Thyroid gland (tissue), 4 donors: ENCODE measurements at places on chromosomes 4 and X. TPM values are rescaled to one million over a fixed set of nuclear protein-coding genes. Genes with fewer than 3 reads are reported as not detected.

GRCh38 chrX:41630091-41630490, 58.7 kb upstream of the GPR34 start:
- H3K4me3 ChIP-seq, result no peak overlapping the region
- H3K27me3 ChIP-seq, result no peaks in the 10 kb centered on the region
- H3K27ac ChIP-seq, result no peak overlapping the region
- no peak for DNase-seq
- H3K4me1 ChIP-seq, result no peaks in the 10 kb centered on the region

DNA sequence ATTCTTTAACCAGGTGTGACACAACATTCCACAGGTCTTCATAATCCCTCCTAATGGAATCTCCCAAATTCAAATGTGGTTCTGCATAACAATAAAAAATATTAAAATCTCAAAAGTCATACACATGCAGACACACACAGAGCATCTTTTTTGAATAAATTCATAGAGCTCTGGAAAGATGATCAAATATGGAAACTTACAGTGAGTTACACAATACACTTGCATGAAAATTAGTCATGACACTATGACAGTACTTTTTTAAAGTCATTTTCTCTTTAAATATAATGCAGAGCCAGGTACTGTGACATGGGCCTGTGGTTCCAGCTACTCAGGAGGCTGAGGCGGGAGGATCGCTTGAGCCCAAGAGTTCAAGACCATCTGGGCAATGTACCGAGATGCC, 38.9 kb downstream of the DDX60L start:
- H3K27ac ChIP-seq, result no peak overlapping the region
- H3K4me1 ChIP-seq, result no peaks in the 10 kb centered on the region
- no peak for DNase-seq
- no peaks in the 10 kb centered on the region for H3K36me3 ChIP-seq
- H3K27me3 ChIP-seq, result no peaks in the 10 kb centered on the region
- H3K4me3 ChIP-seq, result no peak overlapping the region

GRCh38 chrX:150766351-150767044, 73.3 kb downstream of the MTMR1 start:
- peaks cover 5% of the 10 kb centered on the region for H3K4me1 ChIP-seq
- H3K4me3 ChIP-seq, result no peak overlapping the region
- no peak for DNase-seq
- H3K27ac ChIP-seq, result no peak overlapping the region
- no peaks in the 10 kb centered on the region for H3K36me3 ChIP-seq
- no peaks in the 10 kb centered on the region for H3K27me3 ChIP-seq

DNA sequence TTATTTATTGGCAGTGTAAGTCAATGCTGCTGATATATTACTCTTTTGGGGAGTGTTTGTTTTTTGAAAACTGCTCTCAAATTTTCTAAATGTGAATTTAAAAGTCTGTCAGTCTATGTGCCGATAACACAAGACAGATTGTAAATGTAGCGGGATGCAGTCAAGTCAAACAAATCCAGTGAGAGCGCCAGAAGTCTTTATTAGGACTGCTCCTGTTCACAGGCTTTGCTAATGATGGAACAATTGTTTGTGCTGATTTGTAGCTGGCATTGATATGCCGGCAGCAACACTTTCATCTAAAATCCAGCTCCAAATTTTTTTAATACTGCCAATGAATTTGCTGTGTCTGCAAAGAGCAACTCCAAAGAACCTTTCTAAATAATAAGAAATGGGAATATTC, 78.7 kb upstream of the TET2 start:
- H3K27me3 ChIP-seq, result no peaks in the 10 kb centered on the region
- no peaks in the 10 kb centered on the region for H3K36me3 ChIP-seq
- no peak overlapping the region for H3K4me3 ChIP-seq
- DNase-seq, result no peak
- H3K4me1 ChIP-seq, result no peaks in the 10 kb centered on the region
- no peak overlapping the region for H3K27ac ChIP-seq

DNA sequence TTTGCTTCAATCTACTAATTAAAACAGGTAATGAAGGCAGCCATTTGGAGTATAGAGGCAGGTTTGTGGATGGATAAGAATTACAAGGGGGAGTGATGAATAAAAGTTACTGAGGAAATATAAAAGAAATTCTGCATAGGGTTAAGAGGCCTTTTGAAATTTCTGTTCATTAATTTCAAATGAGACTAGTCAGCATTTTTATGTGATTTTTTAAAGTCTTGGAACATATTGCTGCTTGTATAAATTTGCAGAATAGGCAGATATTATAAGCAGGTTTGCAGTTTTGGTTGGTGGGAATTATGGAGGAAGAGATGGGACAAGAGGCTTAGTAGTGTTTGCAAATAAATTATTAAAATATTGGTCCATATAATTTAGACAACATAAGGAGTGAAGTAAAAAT, 750.4 kb upstream of the AGA start:
- H3K4me3 ChIP-seq, result no peak overlapping the region
- DNase-seq, result no peak
- no peaks in the 10 kb centered on the region for H3K36me3 ChIP-seq
- H3K27me3 ChIP-seq, result no peaks in the 10 kb centered on the region
- H3K27ac ChIP-seq, result no peak overlapping the region

DNA sequence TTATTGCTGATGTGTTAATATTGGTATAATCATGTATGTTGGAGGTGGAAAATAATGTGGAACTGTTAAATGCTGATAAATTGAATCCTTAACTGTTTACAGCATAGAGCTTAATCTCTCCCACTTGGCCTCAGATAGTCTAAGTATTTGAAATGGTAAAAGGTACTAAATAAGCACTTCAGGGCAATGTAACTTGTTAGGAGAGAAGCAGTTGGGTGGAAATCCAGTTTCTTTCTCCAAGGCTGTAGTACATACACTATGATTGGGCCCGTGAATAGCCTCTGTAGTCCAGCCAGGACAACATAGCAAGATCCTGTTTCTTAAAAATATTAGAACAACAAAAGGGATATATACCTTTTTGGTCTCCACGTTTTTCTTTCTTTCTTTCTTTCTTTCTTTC, 39.7 kb downstream of the NUDT9 start:
- peaks cover 12% of the 10 kb centered on the region for H3K36me3 ChIP-seq
- DNase-seq, result no peak
- no peaks in the 10 kb centered on the region for H3K27me3 ChIP-seq
- no peak overlapping the region for H3K27ac ChIP-seq
- no peak overlapping the region for H3K4me3 ChIP-seq
- no peaks in the 10 kb centered on the region for H3K4me1 ChIP-seq

GRCh38 chrX:14173873-14174272, 144.2 kb upstream of the GEMIN8 start:
- DNase-seq, result no peak
- no peak overlapping the region for H3K27ac ChIP-seq
- no peaks in the 10 kb centered on the region for H3K4me1 ChIP-seq
- no peaks in the 10 kb centered on the region for H3K27me3 ChIP-seq
- no peaks in the 10 kb centered on the region for H3K36me3 ChIP-seq

DNA sequence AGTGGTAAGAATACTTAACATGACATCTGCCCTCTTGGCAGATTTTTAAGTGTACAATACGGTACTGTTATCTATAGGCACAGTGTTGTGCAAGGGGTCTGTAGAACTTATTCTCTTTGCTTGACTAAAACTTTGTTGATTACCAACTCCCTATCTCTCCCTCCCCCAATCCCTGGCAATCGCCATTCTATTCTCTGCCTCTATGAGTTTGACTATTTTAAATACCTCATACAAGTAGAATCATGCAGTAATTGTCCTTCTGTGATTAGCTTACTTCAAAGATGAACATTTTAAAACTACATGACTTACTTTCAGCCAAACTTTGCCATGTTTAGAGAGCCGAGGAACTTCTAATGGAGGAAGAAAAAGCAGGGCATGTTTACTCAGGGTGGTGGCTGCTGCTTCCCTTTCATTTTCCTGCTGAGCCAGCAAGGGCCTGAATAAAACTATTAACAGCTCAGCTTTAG, 62.4 kb downstream of the APOO start:
- peaks cover 5% of the 10 kb centered on the region for H3K4me1 ChIP-seq
- H3K36me3 ChIP-seq, result no peaks in the 10 kb centered on the region
- H3K27me3 ChIP-seq, result no peaks in the 10 kb centered on the region
- DNase-seq, result peak; percentile 13
- no peak overlapping the region for H3K4me3 ChIP-seq
- H3K27ac ChIP-seq, result peak overlapping the region; percentile 31

- H3K4me3 ChIP-seq, result no peak overlapping the region
- H3K27ac ChIP-seq, result no peak overlapping the region
- H3K4me1 ChIP-seq, result no peaks in the 10 kb centered on the region
- no peaks in the 10 kb centered on the region for H3K27me3 ChIP-seq
- H3K36me3 ChIP-seq, result no peaks in the 10 kb centered on the region
Measured at GRCh38 chr4:10186228-10187214, 69.9 kb upstream of the WDR1 start.

GRCh38 chr4:27357283-27357682, 496.6 kb downstream of the STIM2 start:
- no peak for DNase-seq
- no peak overlapping the region for H3K27ac ChIP-seq
- no peaks in the 10 kb centered on the region for H3K36me3 ChIP-seq

DNA sequence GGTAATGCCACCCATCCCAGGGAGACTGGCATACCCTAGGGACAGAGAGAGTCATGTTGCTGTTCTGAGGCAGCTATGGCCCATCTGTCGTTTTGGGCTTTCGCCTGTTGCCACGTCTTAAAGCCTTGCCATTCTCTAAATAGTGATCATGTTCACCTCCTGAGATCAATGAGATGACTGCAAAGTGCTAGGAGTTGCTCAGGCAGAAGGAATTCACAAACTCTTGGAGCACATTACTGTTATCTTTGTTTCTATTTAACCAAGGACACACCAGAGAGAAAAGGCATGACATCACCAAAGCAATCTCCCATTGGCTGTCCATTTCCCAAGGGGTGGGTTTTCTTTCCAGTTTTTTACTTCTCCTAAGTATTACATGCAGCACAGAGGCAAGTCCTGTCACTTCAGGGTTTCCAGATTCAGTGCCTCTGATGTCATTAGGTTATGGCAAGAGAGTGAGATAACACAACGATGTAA, 37.1 kb upstream of the SETD7 start:
- no peak overlapping the region for H3K4me3 ChIP-seq
- no peak for DNase-seq

DNA sequence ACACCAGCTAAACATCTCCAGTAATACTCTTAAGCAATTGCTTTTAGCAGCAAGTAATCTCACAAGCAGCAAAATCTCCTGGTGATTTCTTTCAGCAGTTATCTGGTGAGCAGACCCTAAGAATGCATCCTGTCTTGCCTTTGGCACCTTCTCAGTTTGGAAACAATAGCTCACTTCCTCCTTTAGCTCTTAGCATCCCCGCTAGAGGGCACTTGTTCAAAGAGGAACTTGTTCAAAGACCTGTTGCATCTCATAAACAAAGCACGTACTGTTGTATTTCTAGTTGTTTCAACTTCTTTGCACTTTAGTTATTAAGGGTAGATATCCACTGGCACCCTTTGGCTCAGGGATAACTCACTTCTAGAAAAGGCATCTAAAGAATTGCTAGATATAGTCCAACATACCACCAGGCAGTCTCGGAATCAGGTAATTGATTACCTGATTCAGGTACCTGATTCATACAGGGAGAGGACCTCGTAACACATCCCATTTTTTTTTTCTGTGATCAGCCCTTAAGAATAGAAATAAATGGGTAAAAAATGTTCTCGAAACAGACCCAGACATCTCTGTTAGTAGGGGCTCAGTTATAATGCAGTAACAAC, 81.9 kb upstream of the QRFPR start:
- H3K4me3 ChIP-seq, result no peak overlapping the region
- peak; percentile 49 for DNase-seq
- H3K27me3 ChIP-seq, result no peaks in the 10 kb centered on the region
- no peaks in the 10 kb centered on the region for H3K36me3 ChIP-seq
- H3K4me1 ChIP-seq, result no peaks in the 10 kb centered on the region
- H3K27ac ChIP-seq, result no peak overlapping the region

DNA sequence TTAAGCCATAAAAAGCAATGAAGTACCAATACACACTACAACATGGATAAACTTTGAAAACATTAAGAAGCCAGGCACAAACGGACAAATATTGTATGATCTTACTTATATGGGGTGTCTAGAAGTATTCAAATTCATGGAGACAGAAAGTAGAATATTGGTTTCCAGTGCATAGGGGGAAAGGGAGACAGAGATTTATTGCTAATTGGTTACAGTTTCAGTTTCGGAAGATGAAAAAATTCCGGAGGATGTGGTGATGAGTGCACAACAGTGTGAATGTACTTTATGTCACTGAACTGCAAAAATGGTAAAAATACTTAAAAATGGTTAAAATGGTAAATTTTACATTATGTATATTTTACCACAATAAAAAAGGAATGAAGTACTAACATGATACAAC, 5.1 kb upstream of the PRDX4 start:
- no peak overlapping the region for H3K27ac ChIP-seq
- H3K4me1 ChIP-seq, result no peaks in the 10 kb centered on the region
- H3K4me3 ChIP-seq, result no peak overlapping the region
- no peaks in the 10 kb centered on the region for H3K27me3 ChIP-seq

GRCh38 chrX:11640089-11640488, 25.6 kb downstream of the ARHGAP6 start:
- no peaks in the 10 kb centered on the region for H3K36me3 ChIP-seq
- H3K27ac ChIP-seq, result no peak overlapping the region

DNA sequence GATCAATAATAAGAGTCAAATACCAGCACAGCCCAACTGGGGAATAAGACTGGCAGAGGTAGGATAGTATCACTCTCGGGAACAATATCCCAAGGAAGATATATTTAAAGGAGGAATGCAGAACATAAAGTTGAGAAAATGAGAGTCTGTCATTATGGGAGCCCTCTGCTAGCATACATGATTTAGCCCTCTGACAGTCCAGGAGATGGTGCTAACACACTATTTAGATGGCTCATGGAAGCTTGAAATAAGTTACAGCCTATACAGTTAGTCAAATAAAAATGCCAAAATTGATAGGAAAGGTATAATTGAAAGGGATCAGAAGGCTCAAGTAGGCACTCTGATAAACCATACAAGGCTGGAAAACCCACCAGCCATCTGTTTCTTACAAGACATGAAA, 201.0 kb upstream of the NEIL3 start:
- DNase-seq, result no peak
- H3K27ac ChIP-seq, result no peak overlapping the region
- H3K4me3 ChIP-seq, result no peak overlapping the region

- H3K27ac ChIP-seq, result no peak overlapping the region
- no peak overlapping the region for H3K4me3 ChIP-seq
- no peaks in the 10 kb centered on the region for H3K36me3 ChIP-seq
Measured at GRCh38 chrX:132615391-132616131, 126.7 kb upstream of the MBNL3 start.

GRCh38 chr4:15420642-15421041, 7.2 kb upstream of the C1QTNF7 start:
- H3K36me3 ChIP-seq, result no peaks in the 10 kb centered on the region
- H3K27me3 ChIP-seq, result no peaks in the 10 kb centered on the region
- H3K4me3 ChIP-seq, result no peak overlapping the region
- DNase-seq, result no peak

GRCh38 chrX:40010550-40011321, 87.0 kb downstream of the BCOR start:
- no peak overlapping the region for H3K27ac ChIP-seq
- H3K27me3 ChIP-seq, result no peaks in the 10 kb centered on the region
- H3K36me3 ChIP-seq, result no peaks in the 10 kb centered on the region
- H3K4me1 ChIP-seq, result peaks cover 24% of the 10 kb centered on the region
- DNase-seq, result no peak

GRCh38 chr4:40953283-40954087, 203.7 kb downstream of the NSUN7 start:
- peak overlapping the region; percentile 50 for H3K27ac ChIP-seq
- H3K4me1 ChIP-seq, result peaks cover 19% of the 10 kb centered on the region
- no peak overlapping the region for H3K4me3 ChIP-seq
- no peaks in the 10 kb centered on the region for H3K36me3 ChIP-seq

Gene STS
- 5.4 TPM for total RNA-seq

Gene GNRHR
- total RNA-seq, result not detected

Gene GAK
- total RNA-seq, result 163 TPM

Gene GPRIN3
- total RNA-seq, result 7.5 TPM

Gene GLOD5
- 1.2 TPM for total RNA-seq

Gene FAM9C
- not detected for total RNA-seq

Gene MAGIX
- total RNA-seq, result 16.5 TPM

Gene NPY1R
- total RNA-seq, result 5.7 TPM

Gene HHIP
- 0.81 TPM for total RNA-seq

Gene NUP62CL
- total RNA-seq, result 15.5 TPM
